Stimulated activated CD4-positive, alpha-beta T cell treated with anti-CD3 and anti-CD28 coated beads, Interleukin-4, amount 100 ng/mL, for 1 hour (primary cell): ENCODE measurements at places on chromosomes 5 and 9.

GRCh38 chr5:11164531-11165294, 403.7 kb upstream of the DAP start:
- DNase-seq = no peak

GRCh38 chr9:126513159-126514036, 100.3 kb upstream of the LMX1B start:
- no peak for DNase-seq

DNA sequence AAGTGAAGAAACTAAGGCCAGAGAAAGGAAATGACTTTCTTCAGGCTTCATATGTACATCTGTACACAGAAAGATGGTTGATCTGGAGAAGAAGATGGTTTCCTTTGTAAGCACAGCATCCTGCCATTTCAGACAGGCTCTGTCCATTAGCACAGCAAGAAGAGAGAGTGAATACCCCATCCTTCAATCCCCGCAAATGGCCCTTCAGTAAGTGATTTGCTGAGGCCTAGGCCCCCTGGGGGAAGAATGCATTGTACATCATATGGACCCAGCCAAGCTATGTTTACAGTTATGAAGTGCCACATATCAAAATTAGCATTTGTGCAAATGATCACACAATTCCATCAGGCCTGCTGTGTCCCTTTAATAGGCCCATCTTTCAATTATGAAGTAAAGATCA, 657.4 kb downstream of the BRINP1 start:
- no peak for DNase-seq

- DNase-seq = no peak
Measured at GRCh38 chr5:178586396-178586795, 3.8 kb downstream of the COL23A1 start.

DNA sequence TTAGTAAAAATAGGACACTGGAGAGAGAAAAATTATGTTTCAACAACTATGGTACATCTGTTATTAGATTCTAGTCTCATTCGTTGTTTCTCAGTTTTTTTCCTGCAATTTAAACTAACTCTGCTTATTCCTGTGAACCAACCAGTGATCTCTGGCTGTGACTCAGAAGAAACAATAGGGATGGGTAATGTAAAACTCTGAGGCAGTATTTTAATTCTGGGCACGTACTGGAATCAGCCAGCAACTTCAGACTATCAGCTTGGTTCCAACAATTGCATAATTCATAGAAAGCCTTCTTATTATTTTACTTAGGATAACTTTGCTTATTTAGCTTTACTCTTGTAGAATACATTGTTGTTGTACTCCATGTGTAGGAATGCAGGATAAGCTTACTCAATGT, 28.8 kb downstream of the MLLT3 start:
- DNase-seq = no peak
